ENCODE measurements at places on chromosomes 11 and 22. TPM values are rescaled to one million over a fixed set of nuclear protein-coding genes. Genes with fewer than 3 reads are reported as not detected.

- DNase-seq = no peak
Measured at GRCh38 chr11:107957109-107957588, 28.9 kb downstream of the RAB39A start.

- no peak for DNase-seq
Measured at GRCh38 chr11:15280393-15280792, 165.7 kb downstream of the INSC start.

PANX3 gene
- not detected for total RNA-seq

CD3D gene
- total RNA-seq = 0.89 TPM

KRTAP5-2 gene
- total RNA-seq = not detected

IL17REL gene
- 0.34 TPM for total RNA-seq

GRCh38 chr22:39306456-39307361 is 12.7 kb downstream of the RPL3 start:
- peak; percentile 78 for DNase-seq

- no peak for DNase-seq
Measured at GRCh38 chr22:49751318-49751965, 76.2 kb downstream of the BRD1 start.

- no peak for DNase-seq
Measured at GRCh38 chr11:79102840-79103239, 338.0 kb downstream of the TENM4 start.

- DNase-seq = no peak
Measured at GRCh38 chr11:133323354-133323753, 208.9 kb downstream of the OPCML start.

- DNase-seq = no peak
Measured at GRCh38 chr11:34292111-34292510, 65.7 kb downstream of the ABTB2 start.

GRCh38 chr11:94504689-94505293 is 7.5 kb upstream of the C11orf97 start:
- no peak for DNase-seq

- DNase-seq = peak; percentile 62
Measured at GRCh38 chr11:13210424-13210823, 67.2 kb upstream of the BMAL1 start.

OR10A5 gene
- total RNA-seq = not detected

MMP3 gene
- not detected for total RNA-seq

ALDH3B1 gene
- total RNA-seq = 0.53 TPM

DNA sequence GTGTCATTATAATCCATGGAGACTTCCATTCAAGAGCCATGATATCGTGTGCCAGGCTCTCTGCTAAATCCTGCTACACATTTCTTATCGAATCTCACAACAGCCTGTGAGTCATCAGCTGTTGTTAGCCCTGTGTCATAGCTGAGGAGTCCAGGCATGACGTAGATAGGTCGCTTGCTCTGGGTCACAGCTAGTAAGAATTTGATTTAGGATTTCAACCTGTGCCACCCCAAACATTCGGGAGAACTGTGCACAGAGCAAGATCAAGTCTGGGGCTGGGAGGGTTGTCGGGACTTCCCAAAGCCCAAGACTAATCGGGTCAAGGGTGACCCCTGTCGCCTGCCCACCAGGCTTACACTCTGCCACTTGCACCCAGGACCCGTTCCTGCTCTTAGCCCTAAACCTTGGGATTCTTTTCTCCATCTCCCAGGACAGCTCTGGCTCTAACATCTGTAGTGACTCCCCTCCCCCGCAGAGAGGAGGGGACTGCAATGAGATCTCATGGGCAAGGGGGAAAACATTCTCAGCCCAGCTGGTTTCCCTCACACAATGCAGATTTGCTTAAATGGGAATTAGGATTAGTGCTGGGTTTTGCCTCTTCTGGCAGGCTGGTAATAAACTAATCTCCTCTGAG is 34.3 kb downstream of the TSPAN18 start:
- DNase-seq = peak; percentile 66

GRCh38 chr11:65489035-65489705 is 9.7 kb upstream of the MALAT1 start:
- peak; percentile 79 for DNase-seq

TRIM21 gene
- 14.8 TPM for total RNA-seq

DNA sequence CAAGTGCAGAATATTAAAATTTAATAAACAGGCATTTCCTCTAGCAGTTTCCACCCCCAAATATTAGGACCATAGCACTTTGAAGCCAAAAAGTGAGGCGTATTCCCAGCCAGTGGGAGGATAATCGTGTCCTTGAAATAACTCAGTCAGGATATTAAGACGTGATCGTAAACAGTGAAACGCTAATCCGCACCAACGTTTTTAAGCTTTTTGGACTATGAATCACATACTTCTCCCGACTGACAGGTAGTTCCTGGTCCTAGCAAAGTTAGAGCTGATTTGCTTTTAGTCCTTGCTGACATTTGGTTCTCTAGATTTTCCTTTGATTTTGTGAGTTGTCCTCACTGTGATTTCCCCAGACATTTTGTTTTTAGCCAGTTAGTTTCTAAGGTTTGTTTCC is 197.1 kb upstream of the ARHGAP20 start:
- no peak for DNase-seq

Data from WTC11 (cell line).